ENCODE measurements at places on chromosomes 16 and 17.

DNA sequence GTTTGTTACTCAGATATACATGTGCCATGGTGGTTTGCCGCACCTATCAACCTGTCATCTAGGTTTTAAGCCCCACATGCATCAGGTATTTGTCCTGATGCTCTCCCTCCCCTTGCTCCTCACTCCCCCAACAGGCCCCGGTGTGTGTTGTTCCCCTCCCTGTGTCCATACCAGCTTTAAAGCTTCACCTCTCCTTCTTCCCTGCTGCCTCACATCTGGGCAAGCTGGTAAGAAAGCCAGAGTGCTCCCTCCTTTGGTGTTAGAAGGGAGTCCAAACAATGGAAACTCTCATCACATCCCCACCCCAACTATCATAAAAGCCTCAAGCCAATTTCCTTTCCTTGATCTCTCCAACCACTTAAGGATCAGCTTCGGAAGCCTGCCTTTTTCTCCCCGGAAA is 1115.6 kb upstream of the GOT2 start:
- DNase-seq = no peak

DNA sequence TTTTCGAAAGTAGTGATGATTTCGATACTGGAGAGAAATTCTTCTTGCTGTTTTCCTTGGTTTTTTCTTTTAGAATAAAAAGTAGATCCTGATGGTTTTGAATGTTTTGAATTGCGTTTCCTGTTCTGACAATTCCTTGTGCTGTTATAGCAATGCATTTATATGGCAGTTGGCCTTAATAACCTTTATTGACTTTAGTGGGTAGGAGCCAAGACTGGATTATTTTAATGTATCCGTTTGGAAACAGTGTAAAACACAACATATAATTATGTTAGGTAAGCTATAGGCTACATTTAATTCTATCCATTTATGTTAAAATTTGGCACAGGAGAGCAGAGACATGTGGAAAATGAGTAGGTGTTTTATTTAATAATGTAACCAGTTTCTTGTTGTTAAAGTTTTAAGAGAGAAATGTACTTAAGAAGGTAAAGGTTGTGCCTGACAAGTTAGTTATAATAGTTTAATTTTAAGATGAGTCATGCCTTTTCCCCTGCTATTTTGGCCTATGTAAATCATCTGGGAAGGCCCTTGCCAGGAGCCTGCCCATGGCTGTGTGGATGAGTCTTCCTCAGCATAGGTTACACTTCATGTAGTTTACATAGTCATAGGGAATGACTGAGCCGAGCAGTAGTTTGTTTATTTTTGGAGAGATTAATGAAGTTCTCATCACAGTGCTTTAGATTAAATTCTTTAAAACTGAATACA is 189.9 kb downstream of the FTO start:
- DNase-seq = no peak

DNA sequence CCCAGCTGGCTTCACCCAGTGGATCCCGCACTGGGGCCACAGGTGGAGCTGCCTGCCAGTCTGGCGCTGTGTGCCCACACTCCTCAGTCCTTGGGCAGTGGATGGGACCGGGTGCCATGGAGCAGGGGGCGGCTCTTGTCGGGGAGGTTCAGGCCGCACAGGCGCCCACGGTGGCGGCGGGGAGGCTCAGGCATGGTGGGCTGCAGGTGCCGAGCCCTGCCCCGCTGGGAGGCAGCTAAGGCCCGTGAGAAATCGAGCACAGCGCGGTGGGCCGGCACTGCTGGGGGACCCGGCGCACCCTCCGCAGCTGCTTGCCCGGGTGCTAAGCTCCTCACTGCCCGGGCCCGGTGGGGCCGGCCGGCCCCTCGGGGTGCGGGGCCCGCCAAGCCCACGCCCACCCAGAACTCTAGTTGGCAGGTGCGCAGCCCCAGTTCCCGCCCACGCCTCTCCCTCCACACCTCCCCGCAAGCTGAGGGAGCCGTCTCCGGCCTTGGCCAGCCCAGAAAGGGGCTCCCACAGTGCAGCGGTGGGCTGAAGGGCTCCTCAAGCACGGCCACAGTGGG is 26.6 kb downstream of the CCDC42 start:
- DNase-seq = peak; percentile 42

GRCh38 chr17:46013502-46014165 is 14.6 kb downstream of the STH start:
- DNase-seq = no peak

- no peak for DNase-seq
Observed at GRCh38 chr16:62933929-62934328, 897.7 kb upstream of the CDH8 start.

- DNase-seq = peak; percentile 65
Observed at GRCh38 chr17:31533546-31534155, 142.2 kb downstream of the RAB11FIP4 start.

DNA sequence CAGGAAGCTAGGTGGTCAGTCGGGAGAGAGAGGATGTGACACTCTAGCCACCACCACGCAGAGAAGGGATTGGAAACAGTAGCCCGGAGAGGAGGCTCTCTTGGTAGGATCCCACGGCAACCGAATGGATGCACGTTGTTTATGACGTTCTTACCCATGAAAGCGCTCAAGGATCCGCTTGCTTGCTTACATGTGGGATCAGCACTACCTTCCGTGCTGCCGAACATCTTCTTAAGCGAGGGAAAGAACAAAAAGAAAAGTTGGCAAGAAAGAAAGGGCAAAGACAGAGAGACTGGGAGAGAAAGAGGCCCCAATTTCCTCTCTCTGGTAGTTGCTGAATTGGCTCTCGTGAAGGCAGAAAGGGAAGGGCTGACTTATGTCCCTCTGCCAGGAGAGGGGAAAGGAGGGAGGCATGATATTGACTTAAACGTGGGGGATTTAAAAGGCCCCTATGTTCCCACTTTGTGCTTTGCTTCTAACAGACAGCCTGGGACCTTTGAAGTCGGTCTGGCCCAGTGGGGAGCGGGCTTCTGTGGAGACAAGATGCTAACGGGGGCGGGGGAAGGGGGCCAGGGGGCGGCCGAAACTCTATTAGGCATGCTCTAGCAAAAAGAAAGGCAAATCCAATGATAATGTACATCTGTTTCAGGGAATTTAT is 35.4 kb downstream of the SNX20 start:
- DNase-seq = no peak

DNA sequence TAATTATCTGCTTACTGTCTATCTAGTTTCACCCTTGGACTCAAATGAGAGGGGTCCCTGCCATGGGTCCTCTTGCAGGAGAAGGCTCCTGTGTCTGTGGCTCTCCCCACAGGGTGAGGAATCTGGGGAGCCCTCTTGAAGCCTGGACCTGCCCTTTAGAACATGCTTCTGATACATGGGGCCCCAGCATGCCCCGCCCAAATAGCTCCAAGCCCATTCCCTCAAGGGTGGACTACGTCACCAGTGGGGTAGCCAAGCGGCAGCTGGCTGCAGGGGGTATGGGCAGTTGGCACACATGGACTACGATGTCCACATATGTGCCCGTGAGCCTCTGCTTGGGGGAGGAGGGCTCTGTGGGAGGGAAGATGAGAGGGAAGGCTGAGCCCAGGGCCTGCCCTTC is 39.3 kb downstream of the ARHGAP27 start:
- no peak for DNase-seq

DNA sequence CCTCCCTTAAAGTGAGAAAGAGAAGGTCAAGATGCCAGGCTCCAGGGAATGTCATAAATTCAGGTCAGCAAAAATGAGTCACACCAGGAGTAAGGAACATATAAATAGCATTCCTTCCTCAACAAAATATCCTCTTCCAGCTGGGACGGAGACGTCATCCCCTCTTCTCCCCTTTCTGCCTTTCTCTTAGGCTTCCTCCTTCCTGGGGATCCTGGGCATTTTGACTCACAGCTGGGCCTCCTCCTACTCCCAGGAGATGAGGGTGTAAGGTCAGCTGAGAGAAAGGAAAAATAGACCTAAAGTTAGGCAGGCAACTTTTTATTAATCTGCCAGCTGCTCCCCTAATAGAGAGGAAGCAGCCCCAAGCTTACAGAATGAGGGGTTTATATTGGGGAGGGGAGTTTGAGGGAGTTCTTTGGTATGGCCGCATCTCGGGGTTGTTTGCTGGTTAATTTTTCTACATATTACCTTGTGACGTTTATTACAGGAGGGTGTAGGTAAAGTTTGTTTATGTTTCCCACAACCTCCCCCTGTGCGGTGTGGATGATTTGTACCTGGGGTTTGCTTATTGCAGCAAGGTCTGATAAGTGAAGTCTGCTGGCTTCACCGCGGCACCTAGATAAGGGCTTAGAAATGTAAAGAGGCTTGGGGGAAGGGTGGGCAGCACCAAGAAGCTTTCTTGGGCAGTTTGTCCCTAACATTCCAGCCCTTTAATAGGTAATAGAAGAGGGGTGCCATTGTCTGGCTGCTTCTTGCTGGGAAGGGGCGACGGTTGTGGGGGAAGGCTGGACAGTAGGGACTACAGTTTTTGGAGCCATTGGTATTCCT is 7.1 kb upstream of the ZNF747 start:
- DNase-seq = no peak

DNA sequence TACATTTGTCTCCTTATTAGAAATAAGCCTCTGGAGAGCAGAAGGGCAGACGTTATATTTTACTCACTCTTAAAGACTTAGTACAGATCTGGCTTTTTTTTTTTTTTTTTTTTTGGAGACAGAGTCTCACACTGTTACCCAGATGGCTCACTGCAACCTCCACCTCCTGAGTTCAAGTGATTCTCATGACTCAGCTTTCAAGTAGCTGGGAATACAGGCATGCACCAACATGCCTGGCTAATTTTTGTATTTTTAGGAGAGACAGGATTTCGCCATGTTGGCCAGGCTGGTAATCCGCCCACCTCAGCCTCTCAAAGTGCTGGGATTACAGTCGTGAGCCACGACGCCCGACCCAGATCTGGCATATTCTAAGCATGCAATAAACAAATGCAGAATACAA is 36.4 kb upstream of the TMEM97 start:
- DNase-seq = peak; percentile 71

- no peak for DNase-seq
Observed at GRCh38 chr16:24967074-24967473, 48.1 kb downstream of the ARHGAP17 start.

- DNase-seq = no peak
Observed at GRCh38 chr16:24769806-24770205, 40.4 kb downstream of the TNRC6A start.

GRCh38 chr16:54373534-54374520 is 87.2 kb upstream of the IRX3 start:
- DNase-seq = no peak

- DNase-seq = no peak
Observed at GRCh38 chr16:5032748-5033167, 977 bp downstream of the NAGPA start.

DNA sequence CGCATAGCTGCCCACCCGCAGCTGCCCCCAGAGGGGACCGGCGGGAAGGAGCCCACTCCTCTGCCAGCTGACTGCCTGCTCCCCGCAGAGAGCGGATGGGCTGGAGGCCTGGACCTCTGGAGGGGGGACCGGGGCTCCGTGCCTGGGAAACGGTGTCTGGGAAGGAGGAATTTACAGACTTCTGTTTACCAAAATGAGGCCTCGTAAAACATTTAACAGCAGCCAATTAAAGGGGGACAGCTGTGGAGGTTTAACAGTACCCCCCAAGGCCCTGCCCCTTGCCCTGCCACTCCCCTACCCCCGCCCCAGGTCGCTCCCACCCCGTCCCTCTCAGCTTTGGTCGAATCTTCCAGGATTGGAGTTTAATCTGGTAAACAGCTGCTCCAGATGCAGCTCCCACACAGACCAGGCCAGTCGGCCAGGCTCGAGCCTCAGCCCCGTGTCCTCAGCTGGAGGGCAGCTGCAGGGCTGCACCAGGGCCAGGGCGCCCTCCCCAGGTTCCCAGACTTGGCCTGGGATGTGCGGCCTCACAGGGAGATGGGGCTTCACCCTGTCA is 41.1 kb downstream of the BAHCC1 start:
- no peak for DNase-seq

DNA sequence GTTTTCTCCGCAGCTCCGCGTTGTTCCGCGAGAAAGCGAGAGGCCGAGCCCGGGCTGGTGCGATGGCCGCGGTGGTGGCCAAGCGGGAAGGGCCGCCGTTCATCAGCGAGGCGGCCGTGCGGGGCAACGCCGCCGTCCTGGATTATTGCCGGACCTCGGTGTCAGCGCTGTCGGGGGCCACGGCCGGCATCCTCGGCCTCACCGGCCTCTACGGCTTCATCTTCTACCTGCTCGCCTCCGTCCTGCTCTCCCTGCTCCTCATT is 404 bp downstream of the EMC6 start:
- no peak for DNase-seq

- no peak for DNase-seq
Observed at GRCh38 chr17:50785946-50786570, 18.7 kb upstream of the ANKRD40CL start.

GRCh38 chr17:17391668-17392370 is 85.0 kb upstream of the MED9 start:
- DNase-seq = no peak

DNA sequence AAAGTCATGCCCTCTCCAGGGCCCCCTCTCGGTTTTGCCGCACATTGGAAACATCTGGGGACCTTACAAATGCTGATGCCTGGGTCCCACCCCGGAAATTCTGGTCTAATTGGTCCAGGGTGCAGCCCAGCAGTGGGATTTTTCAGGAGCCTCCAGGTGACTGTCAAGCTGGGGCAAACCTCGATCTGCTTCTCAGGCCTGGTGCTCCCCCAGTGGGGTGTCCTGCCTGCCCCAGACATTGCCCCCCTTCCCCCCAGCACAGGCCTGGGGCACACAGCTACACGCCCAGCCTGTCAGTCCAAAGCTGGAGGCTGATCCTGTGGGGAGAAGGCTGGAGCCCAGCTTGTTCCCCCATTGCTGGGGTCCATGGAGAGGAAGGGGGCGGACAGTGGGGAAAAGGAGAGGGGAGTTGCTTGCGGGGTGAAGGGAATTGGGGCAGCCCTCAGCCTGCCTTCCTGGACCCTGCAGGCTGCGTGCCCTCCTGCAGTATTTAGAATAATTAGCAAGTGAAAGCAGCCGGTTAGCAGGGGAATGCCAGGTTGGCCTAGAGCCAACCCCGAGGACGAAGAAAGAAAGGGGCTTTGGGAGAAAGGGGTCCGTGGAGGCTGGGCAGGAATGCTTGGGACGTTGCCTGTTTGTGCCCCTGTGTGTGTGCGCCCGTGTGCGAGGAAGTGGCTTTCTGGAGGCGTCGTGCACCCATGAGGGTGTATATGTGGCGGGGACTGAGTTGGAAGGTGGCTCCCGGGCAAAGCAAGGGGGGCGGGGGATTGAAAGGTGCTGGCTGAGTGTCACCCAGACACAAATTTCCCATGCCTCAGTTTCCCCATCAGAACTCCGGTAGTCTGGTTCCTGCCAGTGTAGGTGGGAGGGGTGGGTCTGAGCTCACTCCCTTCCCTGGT is 5.9 kb downstream of the FOXJ1 start:
- no peak for DNase-seq

DNA sequence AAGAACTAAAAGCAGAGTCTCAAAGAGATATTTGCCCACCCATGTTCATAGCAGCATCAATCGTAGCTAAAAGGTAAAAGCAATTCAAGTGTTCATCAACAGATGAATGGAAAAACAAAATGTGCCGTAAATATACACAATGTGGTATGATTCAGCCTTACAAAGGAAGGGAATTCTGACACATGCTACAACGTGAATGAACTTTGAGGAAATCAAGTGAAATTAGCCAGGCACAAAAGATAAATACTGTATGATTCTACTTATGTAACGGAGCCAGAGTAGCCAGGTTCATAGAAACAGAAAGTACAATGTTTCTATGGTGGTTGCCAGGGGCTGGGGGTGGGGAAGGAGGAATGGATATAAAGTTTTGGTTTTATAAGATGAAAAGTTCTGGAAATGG is 57.8 kb upstream of the IL34 start:
- no peak for DNase-seq
